Esophagus squamous epithelium (tissue), 5 donors: ENCODE measurements at places on chromosomes 2 and 18.

- DNase-seq = no peak
Measured at GRCh38 chr2:168039881-168040280, 207.5 kb downstream of the STK39 start.

GRCh38 chr2:156625360-156626170 is 189.4 kb downstream of the GPD2 start:
- no peak for DNase-seq

DNA sequence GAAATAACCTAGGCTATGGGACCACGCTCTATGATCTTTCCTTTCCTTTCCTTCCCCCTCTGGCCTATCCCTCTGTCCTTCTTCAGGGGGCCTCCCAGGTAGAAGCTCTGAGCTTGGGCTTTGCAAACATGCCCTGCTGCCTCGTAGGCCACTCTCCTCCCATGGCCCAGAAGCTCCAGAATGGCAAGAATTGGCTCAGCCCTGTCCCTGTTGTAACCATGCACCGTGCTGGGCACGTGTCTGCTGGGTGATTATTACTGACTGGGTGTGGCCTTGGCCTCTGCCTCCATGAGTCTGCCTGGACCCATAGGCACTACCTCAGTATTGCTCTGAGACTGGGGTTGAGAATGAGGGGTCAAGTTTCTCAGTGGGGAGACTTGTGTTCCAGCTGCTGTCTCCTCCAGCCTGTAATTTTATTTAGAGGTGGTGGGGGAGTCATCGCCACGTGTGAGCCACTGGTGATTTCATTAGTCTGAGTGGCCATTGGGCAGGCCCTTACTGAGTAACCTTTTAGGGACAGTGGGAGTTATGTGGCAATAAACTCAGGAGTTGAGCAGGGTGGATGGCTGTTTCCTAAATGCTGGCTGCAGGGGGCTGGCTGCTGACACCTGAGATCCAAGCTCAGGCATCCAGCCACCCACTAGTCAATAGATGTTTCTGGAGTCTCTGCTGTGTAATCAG is 157.9 kb downstream of the CLIP4 start:
- no peak for DNase-seq

- DNase-seq = no peak
Measured at GRCh38 chr2:9832586-9832985, 10.7 kb upstream of the TAF1B start.

- DNase-seq = no peak
Measured at GRCh38 chr18:56522816-56523215, 115.6 kb downstream of the TXNL1 start.

DNA sequence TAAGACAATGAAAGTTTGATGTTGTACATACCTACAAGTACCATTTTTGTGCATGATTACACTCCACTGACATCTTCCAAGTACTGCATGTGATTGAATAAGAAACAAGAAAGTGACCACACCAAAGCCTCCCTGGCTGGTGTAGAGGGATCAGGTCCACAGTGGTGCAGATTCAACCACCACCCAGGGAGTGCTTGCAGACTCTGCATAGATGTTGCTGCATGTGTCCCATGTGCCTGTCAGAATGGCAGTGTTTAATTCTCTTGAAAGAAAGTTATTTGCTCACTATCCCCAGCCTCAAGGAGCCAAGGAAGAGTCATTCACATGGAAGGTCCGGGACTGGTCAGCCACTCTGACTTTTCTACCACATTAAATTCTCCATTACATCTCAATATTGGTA is 114.5 kb downstream of the MMADHC start:
- DNase-seq = no peak

DNA sequence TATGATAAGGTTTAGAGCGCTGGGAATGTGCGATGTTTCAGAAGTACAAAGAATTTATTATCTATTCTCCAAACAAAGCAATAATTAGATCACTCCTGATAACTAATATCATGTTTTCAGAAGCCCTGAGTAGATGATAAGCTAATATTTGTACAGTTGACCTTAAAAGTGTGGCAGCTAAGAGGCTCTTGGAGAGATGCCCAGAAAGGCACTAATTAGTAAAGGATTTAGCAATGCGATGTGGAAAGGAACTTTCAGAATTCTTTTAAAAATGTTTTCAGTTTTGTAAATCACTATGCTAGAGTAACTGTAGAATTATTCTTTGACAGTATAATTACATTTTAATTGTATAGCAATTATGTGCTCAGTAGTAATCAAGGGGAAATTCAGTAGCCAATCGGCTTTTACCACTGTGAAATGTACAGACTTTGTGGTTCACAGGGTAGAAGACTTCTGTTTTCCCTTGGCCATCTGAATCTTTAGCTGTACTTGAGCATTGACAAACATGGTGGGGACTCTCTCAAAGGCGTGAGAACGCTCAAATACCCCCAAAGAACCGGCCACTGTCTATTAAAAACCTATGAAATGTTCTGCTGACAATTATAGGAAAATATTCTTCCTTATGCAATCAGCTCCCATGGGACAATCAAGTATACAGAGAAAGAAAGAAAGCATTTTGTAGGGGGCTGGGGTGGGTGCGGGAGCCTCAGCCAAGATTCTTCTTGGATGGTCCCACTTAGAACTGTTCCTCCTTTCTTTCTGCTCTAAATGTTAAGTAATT is 262.8 kb upstream of the AGAP1 start:
- DNase-seq = no peak

- DNase-seq = no peak
Measured at GRCh38 chr2:81247648-81248047, 943.1 kb upstream of the LRRTM1 start.

DNA sequence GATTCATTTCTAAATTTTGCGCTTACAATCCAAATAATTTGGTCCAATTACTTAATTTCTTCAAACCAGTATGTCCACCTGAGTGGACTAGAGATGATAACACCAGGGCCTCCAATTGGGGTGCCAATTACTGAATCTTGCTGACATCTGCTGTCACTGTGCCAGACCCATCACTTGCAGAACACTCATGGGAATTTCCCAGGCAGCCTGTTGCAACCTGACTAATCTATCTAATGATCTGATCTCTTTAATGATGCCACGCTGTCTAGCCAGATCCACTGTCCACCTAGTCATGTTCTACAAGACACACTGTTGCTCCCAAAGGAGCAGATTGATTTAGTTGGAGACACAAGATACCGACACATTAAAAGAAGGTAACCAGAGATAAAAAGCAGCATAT is 11.8 kb upstream of the LRP1B start:
- DNase-seq = no peak

DNA sequence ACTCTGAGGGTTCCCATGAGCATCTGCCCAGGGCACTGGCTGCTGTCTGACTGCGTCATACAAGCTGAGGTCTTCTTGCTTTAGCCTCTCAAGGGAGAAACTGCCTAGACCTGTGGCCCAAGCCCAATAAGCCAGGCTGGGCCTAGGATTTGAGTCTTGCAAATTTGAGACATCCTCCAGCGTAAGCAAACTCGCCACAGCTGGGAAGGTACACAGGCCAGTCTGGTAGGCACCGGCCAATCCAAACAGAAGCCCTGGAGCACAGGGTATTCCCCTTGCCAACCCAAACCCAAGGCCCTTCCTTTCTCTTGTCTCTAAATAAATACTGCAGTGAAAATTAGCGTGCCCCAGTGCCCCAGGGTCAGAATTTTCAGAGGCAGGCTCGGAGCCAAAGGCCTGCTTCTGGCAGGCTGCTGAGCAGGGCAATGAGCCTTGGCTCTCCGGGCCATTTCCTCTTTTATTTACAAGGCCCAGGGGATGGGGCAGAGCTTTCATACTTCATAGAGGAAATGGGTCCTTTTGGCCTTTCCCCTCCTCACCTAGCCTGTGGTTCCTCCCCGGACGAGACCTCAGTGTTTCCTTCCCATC is 33.3 kb downstream of the POLR1A start:
- DNase-seq = no peak

GRCh38 chr2:240528406-240529040 is 29.3 kb downstream of the ANKMY1 start:
- DNase-seq = no peak

GRCh38 chr2:12727641-12728040 is 10.9 kb downstream of the TRIB2 start:
- DNase-seq = no peak

- DNase-seq = no peak
Measured at GRCh38 chr18:24485681-24486080, 25.2 kb downstream of the HRH4 start.

GRCh38 chr18:69590150-69590549 is 189.5 kb downstream of the DOK6 start:
- no peak for DNase-seq

- no peak for DNase-seq
Measured at GRCh38 chr2:20040489-20041172, 10.8 kb downstream of the LAPTM4A start.

DNA sequence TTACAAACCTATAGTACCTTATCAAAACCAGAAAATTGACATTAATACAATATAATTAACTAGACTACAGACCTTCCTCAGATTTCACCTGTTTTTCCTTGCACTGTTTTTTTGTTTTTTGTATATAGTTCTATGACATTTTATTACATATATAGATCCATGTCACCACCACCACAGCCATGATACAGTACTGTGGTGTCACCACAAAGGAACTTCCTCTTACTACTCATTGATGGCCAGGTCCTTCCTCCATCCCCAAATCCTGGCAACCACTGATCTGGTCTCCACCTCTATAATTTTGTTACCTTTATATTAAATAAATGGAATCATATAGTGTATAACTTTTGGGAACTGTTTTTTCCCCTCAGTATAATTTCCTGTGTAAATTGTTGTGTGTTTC is 19.4 kb upstream of the ATP6V1B1 start:
- DNase-seq = no peak
